ENCODE measurements at places on chromosomes 3 and 15.

DNA sequence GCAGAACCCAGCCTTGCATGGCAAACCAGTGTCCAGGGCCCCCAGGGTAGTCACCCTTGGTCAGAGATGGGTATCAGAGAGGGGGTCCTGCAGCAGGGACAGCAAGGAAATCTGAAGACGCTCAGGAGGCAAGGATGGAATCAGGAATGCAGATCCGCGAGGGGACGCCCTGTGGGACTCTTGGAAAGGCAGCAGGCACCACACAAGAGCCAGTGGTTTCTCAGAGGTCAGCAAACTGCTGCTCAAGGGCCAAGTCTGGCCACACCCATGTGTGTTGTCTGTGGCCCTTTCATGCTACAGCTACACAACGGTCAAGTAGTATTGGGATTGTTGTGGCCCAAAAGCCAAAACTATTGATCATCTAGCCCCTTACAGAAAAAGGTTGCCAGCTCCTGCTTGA lies 69.7 kb downstream of the ST8SIA2 start:
- no peak for DNase-seq

DNA sequence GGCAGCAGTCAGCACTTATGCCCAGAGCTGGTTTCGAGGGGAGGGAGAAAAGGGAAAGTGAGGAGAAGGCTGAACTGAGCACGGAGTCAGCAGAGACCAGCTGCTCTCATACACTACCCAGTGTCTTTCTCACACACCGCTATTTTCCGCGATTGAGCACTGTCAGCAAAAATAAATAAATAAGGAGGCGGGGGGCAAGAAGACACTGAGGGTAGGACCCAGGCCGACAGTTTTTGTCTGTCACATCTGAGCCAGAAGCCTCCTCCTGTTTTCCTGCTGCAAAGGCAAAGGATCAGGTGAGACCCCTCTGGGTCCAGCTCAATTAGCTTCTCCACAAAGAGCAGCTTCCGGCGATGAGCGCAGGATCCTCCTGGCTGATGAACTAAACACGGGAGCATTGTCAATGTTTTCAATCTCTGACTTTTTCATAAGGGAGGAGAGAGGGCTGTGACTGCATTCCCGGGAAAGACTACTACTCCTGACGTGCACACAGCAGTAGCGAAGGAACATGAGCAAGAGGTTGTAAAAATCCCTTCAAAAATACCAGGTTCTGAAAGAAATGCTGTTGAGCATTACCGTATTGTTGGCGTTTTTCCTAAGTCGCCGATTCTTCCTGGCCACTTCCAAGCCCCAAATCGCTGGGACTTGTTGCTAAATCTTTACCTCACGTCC lies 1.3 kb downstream of the FRMD5 start:
- no peak for DNase-seq

DNA sequence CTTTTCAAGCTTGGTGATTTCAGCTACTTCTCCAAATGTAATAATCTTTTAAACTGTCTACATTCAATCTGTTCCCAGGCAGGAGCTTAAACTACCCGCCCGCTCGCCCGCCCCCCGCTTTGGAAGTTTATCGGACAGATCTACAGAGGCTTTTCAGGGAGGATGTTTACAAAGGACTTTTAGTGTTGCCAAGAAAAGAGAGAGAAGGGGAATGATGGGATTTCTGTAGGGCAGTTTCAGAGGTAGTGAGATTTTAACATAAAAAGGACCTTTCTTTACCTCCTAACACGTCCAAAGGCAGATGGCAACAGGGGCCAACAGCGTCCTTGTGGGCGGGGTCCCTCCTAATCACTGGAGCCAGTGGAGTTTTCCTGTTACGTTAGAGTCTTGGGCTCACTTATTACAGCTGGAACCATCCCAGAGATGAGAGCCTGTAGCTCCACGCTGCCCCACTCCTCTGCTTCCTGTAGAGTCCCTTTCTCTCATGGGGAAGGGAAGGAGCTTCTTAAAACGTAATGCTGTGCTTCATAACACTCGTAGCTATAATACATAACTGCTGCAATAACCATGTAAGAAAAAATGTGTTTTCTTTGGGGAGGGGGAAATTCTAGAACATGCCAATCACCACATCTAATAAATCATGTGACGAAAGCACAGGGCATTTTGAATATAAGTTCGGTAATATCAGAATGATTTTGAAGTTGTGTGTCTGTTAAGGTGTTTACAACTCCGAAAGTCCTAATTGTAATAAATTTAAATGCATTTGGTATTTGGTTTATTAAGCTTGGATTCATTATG lies 30.9 kb downstream of the HES1 start:
- no peak for DNase-seq

GRCh38 chr3:9211155-9211950 lies 38.1 kb downstream of the SRGAP3 start:
- peak; percentile 65 for DNase-seq

DNA sequence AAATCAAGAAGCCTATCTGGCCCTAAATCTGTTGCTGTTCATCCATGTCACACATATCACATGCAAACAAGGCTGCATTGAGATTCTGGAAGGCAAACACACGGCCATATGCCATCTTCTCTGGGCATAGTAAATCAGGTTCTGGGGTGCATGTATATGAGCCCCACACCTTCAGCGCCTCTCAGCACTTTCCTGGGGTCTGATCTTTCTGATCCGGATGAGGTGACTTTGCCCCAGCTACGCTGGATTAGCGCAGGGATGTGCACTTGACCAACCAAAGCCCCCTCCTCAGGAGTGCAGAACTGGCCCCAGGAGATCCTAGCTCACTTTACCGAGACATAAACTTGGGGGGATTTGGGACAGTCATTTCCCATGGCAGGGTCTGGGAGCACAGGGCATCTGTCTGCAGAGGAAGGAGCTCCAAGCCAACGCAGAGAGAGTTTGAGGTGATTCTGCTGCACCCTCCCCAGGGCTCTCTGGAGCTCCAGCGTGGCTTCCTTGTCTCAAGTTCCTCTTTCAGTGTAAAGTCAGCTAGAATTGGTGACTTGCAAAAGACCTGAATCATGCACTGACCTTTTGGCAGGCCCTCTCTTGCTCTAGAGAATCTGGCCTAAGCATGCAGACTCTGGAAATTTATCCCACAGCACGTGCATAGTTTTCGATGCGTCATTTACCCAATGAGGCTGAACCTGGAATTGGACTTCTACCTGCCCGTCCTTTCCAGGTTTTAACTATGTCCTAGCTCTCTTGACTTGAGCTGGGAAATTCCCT lies 63.5 kb upstream of the KLF13 start:
- DNase-seq, result peak; percentile 76
